EH (cell line): ENCODE measurements at places on chromosomes 3 and 15.
A peak's percentile ranks its signal among the peaks of the same experiment; 100 is the strongest.

DNA sequence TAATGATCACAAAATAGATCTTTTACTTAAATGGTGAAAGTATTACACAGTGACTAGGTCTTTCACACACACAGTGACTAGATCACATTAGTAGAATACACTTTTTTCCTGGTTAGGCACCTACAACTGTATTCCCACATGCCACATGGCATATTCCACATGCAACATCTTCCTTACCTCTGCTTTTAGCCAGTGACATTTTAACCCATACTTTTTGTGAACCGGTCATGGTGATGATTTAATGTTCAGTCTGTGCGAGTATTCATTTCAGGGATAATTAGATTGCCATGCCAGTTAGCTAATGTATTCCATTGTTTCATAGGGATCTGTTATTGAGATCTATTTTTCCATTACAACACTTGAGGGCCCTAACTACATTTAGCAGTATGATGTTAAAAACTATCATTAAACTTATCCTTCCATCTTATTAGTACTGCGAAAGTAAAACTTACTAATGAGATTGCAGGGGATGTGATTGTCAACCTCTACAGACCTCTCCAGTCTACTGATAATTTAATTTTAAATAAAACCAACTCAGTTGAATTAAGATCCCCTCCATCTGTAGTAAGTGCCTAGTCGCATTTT lies 28.3 kb downstream of the TSEN2 start:
- no peak for DNase-seq

GRCh38 chr3:73086071-73086494 lies 24.6 kb downstream of the EBLN2 start:
- peak; percentile 52 for DNase-seq

GRCh38 chr3:41330465-41330864 lies 131.2 kb downstream of the CTNNB1 start:
- peak; percentile 77 for DNase-seq

GRCh38 chr3:149393345-149394160 lies 16.1 kb upstream of the TM4SF1 start:
- peak; percentile 80 for DNase-seq

GRCh38 chr3:73291541-73291940 lies 230.1 kb downstream of the EBLN2 start:
- DNase-seq, result no peak

DNA sequence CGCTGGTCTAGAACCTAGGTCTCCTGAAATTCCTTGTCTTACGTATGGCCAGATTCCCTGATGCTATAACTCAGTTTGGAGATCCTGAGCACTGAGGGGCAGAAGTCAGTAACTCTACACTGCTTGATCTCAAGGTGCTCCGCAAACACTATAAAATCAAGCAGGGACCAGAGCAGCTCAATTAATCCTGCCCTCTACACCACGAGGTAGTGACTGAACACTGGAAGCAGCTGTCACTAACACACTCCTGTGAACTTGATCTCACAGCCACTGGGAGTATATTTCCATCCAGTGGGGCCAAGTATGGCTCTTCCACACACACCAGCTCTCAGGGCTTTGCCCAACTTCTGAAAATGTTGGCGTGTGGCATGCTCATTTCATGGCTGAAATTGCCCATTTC lies 51.0 kb downstream of the EDEM1 start:
- no peak for DNase-seq

- peak; percentile 40 for DNase-seq
Observed at GRCh38 chr3:43286841-43287499, 630 bp downstream of the SNRK start.

DNA sequence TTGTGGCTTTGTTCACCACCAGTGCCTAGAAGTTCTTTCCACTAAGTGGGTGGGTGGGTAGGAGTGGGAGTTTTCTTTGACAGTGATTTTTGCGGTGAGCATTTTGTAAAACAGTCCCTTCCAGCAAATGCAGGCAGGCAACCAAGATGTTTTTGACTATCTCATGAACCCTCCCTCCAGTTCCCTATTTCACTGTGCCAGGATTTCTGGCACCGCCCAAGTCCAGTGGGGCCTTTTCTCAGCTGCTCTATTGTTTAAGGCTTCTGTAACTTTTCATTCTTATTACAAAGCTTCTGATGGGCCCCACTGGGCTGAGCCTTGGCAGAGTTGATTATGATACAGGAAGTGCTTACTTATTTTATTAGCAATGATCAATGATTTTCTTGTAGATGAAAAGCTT lies 236.0 kb downstream of the EDEM1 start:
- no peak for DNase-seq

DNA sequence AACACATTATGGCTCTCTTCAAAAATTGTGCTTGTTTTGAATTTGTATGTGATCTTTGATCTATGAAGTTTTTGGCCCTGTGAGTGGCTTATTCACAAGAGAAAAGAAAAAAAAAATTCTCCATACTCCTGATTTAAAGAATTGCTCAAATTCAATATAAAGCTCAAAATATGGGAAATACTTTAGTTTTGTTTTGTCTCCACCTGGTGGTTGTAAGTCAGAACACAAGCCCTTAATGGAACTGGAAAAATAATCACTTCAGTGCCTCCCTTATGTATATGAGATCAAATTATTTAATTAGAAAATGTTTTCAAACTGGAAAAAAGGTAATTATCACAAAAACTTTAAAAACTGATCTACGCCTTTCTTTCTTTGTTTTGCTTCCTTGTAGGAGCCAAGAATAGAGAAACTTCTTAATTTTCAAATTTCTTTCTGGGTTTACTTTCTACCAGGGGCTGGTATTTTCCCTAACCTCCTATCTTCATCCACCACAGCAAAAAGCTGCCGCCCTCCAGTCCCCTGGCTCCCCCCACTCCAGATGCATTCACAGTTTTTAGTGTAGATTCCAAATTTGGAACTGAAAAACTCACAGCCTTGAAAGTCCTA lies 50.6 kb downstream of the SERP1 start:
- DNase-seq, result peak; percentile 63

GRCh38 chr3:10553591-10554235 lies 48.3 kb upstream of the ATP2B2 start:
- DNase-seq, result no peak

DNA sequence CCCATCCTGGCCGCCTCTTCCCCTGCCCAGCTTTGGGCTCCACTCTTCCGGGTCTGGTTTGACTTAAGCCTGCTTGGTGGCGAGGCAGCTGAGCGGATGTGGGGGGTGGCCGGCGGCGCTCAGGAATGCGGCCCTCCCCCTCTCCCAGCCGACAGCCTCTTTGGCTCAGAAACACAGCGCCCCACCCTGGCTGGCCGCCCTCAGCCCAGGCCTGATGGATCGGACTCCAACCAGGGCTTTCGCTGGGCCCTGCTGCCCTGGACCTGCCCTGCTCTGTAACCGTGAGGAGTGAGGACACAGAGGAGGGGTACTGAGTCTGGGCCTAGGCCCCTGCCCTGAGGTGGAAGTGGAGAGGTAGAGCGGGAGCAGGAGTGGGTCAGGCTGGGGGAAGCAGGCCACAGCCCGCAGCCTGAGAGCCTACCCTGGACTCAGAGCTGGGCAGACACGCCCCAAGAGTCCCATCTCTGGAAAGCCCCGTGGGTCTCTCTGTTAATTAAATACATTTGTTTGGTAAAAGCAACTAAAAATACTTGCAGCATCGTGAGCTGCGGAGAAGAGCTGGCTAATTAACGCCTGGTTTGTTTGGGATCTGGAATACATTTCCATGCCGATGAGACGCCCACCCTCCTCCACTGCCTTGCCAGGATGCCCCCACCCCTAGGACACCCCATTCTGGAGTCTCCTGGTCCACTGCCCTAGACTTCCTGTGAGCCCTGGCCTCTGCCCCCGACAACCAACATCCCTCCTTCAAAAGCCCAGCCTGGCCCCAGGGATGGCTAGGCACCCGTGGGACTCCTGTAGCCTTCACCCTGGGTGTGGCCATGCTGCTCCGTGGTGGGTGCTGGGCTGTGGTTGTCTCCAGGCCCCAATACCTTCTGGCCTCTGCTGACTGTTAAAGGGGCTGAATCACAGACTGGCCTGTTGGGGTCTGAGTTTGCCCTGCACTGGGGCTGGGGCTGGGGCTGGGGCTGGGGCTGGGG lies 19.6 kb downstream of the PLXNA1 start:
- DNase-seq, result peak; percentile 96

- no peak for DNase-seq
Observed at GRCh38 chr3:96776818-96777217, 37.6 kb upstream of the EPHA6 start.

DNA sequence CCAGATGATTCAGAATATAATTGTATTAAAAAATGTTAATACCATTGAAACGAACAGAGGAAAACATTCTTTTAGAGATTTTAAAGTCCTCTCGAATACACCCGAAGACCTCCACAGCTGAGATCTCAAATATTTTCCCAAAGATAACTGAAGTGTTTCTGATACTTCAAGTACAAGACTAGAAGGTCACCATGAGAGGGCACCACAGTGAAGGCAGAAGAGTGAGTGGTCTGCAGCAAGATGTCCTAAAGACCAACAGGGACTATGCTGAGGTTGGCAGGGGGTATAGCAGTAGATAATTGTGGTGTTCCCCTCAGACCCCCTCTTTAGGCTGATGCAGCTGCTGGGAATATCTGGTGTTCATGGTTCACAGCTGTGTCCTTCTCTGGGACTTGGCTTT lies 156.5 kb downstream of the PDCD6IP start:
- peak; percentile 31 for DNase-seq

DNA sequence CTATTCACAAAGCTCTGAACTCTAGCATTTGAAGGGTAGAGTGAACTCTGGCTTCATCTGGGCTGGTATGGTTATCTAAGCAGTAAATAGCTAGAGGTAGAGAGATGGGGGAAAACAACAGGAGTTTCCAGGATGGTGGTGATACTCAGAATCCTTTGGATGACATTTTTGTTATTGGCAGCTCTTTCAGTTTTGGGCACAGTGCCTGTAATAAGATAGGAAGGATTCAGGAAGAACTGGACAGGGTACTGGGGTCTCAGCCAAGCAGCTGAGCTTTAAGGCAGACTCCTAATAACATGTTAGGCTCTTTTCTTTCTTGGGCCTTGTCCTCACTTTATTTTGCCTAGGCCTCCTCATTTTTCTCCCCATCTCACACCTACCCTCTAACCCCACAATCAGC lies 338.5 kb downstream of the CADM2 start:
- DNase-seq, result no peak

- no peak for DNase-seq
Observed at GRCh38 chr3:60967141-60967540, 284.1 kb downstream of the FHIT start.

- peak; percentile 74 for DNase-seq
Observed at GRCh38 chr15:101068961-101069653, 149.9 kb downstream of the LRRK1 start.

DNA sequence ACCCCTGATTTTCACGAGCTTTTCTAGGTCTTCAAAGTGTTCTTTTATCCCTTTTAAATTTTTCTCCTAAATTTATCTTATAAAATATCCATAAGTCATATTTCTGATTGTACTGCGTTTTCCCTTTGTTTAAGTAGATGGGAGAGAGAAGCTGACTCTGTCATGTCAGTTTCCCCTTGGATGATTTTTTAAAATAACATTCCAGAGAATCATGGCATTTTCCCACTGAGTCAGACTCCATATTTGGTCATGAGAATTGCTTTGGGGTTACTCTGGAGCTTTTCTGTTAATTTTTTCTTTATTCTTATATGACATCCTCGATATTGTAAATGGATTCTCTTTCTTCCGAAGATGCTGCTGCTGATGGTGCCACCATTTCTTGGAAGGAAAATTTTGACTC lies 28.6 kb upstream of the UMPS start:
- DNase-seq, result peak; percentile 82

DNA sequence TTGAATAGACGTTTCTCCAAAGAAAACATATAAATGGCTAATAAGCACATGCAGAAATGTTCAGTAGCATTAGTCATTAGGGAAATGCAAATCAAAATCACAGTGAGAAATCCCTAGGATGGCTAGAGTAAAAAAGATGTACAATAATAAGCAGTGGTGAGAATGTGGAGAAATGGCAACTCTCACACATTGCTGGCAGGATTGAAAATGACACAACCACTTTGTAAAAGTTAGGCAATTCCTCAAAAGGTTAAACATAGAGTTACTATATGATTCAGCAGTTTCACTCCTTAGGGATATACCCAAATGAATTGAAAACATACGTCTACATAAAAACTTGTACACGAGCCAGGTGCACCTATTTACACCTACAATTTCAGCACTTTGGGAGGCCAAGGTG lies 108.7 kb downstream of the ITPR1 start:
- DNase-seq, result no peak

- no peak for DNase-seq
Observed at GRCh38 chr15:79700951-79701480, 195.8 kb downstream of the MTHFS start.

DNA sequence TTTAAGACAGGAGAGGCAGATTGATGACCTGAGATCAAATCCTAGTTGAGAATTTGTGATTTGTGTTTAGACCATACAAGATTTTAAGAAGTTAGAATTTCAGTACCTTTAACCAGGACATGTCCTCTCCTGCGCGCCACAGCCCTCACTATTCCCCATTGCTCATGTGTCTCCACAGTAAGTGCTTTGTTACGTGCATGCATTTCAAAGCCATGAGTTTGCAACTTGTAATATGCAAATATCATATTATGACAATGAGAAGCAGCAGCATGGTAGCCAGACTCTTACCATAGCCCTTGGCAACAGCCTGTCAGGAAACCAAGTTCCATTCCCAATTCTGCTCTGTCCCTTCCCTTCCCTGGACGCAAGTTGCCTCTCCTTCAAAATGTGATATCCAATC lies 73.3 kb upstream of the ATP13A5 start:
- no peak for DNase-seq

DNA sequence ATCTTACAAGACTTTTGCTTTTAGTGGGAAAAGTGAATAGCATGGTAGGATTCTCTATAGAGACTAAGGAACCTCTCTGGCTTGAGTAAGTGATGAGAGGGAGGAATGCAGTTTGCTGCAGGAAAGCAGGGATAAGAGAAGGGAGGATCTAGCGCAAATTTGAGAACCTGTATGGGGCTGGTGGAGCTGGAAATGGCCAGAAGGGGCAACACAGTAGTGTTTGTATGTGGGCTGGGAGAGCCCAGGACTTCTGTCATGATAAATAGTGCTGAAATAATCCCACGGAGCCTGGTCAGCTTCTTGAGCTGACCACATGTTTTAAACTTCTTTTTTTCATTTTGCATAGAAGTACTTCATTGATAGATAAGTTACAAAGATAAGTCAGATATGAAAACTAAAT lies 11.2 kb upstream of the SHC4 start:
- DNase-seq, result no peak

DNA sequence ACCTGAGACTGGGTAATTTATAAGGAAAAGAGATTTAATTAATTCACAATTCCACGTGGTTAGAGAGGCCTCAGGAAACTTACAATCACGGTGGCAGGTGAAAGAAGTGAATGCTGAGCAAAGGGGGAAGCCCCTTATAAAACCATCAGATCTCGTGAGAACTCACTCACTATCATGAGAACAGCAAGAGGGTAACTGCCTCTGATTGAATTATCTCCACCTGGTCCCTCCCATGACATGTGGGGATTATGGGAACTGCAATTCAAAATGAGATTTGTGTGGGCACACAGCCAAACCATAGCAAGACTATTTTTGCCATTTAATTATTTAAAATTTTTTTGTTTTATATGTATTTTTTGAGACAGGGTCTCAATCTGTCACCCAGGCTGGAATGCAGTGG lies 27.0 kb upstream of the KCTD6 start:
- no peak for DNase-seq
